ENCODE measurements at places on chromosomes 1 and 21.

DNA sequence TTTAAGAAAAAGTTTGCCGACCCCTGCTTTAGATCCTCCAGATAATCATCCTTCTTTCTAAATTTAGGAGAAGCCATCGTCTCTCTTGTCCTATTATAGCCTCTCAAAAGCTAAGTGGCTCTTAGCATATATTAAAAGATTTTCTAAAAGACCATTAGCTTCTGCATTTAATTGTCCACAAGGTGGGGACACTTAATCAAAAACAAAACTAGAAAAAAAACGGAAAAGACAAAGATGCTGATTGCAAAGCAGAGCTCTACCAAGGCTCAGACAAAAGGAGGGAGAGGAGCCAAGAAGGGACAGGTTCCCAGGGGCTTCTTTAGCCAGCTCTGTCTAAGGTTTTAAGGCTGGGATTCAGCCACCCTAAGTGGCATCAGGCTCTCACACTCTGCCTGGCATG is 128.3 kb upstream of the HMGB4 start:
- no peak for DNase-seq

GRCh38 chr1:27594564-27595510 is 9.1 kb downstream of the AHDC1 start:
- no peak for DNase-seq

DNA sequence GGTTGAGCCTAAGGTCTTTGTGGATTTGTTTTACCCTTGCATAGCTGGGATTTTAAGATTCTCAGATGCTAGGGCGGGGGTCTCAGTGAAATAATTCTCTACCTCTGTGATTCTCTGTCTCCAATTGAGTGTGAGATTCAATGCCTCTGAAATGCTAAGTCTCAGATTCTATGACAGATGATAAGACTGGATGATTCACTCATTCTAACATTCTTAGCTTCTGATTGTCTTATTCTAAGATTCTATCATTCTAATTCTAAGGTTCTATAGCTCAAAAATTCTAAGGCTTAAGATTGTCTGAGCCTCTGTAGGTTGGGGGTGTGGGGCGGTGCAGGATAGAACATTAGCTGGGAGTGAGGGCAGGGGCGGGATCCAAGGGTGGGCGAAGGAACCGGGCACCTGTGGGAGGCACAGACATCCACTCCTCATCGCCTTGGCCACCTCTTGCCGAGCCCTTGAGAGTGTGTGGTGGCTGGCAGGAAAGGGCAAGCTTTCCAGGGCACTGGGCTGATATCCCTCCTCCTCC is 29.5 kb downstream of the ADGRB2 start:
- no peak for DNase-seq

DNA sequence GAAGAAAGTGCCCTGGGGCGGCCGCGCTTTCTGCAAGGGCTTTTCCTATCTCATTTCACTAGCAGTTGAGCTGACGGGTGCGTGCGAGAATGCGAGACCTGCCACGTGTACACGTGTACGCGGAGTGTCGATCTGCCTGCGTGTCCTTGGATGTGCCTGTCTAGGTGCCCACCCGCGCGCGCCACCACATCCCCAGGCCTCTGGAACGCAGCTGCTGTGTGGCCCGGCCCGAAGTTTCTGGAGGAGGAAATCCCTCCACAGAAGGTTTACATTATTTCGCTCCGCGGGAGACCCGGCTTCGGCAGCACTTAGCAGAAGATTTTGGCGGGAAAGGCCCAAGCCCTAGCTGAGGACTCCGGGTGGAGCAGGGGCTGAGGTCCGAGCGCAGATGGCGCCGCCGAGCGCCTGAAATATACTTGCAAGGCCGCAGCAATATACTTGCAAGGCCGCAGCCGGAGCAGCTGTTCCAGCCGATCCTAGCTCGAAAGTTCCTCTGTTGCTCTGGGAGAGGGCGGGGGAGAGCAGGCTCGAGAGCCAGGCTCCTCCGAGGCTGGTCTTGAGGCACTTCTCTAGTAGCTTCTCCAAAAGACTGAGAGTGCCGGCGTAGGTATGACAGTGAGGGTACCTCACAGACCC is 3.9 kb downstream of the TBX15 start:
- DNase-seq: no peak

DNA sequence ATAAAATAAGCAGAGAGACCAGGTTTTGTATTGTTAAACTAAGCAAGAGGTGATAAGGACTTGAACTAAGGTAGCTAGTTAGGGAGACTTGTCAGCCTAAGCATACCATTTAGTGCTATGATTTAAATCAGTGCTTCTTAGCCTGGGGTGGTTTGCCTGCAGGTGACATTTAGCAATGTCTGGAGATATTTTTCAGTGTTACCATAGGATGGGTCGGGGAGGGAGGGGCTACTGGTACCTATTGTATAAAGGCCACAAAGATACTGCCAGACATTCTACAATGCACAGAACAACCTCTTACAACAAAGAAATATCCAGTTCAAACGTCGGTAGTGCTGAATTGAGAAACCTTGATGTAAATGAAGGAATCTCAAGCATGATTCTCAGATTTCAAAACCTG is 3.3 kb downstream of the ATP5PB start:
- no peak for DNase-seq

- DNase-seq: no peak
These were observed 187.5 kb downstream of the PDE4B start for GRCh38 chr1:65980237-65980636.

DNA sequence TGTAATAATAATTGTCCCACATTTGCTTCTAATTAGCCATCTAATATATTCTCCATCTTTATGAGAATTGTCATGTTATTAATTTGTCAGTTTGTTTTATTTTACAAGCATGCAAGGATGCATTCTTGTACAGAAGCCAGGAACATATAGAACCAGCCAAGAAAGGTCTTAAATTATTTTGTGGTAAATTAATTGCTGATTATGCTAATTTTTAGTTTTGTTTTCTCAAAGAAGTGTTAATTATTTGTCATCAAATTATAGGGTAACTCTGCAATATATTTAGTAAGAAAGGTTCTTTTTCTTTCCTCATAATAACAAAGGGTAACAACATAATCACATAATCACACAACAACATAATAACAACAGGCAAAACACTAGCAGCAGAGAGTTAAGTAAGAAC is 5.7 kb downstream of the CLIC6 start:
- DNase-seq: no peak

GRCh38 chr1:81950037-81950436 is 149.3 kb downstream of the ADGRL2 start:
- no peak for DNase-seq

GRCh38 chr1:43255438-43256210 is 14.2 kb upstream of the TMEM125 start:
- DNase-seq: no peak

- no peak for DNase-seq
These were observed 97.2 kb upstream of the LYPLAL1 start for GRCh38 chr1:219076326-219076937.

DNA sequence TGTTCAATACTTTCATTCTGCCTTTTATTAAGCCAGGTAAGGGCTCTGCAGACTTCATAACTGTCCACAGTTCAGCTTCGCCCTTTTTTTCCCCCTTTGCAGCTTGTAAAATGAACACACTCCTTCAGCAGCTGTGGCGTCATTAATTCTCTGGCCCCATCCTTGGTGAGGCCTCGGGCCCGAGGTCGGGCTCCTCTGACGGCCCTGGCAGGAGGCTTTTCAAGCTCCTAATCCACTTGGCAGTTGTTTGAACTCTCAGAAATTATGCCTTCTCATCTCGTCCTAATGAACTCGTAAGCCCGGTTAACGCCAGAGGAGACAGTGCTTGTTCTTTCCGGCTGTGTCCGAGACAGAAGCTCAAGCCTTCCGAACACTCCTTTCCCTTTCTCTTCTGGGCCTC is 18.1 kb upstream of the EPHA8 start:
- no peak for DNase-seq

DNA sequence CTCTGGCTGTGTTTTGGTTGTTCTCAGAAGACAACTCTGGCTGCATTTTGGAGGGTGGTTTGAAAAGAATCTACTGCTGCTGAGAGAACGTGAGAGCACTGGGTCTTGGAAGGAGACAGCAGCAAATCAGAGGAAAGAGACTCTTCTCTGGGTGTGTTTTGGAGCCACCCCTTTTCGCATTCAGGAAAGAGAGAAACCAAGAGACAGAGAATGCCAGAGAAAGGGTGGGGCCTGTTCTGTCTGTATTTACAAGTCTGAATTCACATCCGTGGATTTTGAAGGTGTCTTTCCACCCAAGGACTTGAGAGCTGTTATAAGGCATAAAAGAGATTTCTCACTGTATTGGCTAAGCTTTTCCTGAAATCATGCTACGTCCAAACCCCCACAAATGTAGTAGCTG is 187.2 kb downstream of the C1orf94 start:
- no peak for DNase-seq

- no peak for DNase-seq
These were observed 47.2 kb upstream of the PRMT6 start for GRCh38 chr1:107009281-107009680.

DNA sequence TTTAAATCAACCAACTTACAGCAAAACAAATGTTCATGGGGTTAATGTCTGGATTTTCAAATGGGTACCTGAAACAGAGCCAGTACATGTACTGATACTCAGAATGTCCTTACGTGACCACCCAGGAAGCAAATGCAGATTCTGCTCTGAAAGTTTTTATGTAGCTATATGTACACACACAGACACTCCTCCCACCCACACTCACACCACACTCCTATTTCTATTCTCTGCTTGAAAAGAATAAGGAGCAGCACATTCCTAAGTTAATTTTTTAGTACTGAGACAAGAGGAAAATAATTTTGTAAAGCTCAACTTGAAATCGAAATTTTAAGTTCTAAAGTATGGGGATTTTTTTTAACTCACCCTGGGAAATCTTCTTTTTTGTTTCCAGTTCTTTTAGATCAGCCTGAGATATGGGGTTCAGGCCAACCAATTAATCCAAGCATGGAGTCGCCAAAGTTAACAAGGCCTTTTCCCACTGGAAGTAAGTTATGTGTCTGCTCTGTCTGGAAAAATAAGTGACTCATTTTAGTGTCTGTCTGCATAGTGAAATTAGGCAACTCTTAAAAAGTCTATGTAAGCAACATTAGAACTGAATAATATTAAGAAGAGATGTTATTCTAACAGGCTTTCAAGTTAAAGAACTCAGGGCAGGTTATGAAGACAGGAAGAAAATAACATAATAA is 75.5 kb upstream of the DYNLT5 start:
- no peak for DNase-seq

DNA sequence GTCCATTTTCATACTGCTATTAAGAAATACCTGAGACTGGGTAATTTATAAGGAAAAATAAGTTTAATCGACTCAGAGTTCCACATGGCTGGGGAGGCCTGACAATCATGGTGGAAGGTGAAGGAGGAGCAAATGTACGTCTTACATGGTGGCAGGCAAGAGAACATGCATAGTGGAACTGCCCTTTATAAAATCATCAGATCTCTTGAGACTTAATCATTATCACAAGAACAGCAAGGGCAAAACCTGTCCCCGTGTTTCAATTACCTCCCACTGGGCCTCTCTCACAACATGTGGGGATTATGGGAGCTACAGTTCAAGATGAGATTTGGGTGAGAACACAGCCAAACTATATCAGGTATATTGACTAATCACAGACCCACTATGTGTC is 370.2 kb upstream of the USP24 start:
- DNase-seq: no peak

- DNase-seq: no peak
These were observed 13.5 kb downstream of the RNF2 start for GRCh38 chr1:185058876-185059275.

- no peak for DNase-seq
These were observed 69.3 kb downstream of the CAMK2N1 start for GRCh38 chr1:20416706-20417105.

DNA sequence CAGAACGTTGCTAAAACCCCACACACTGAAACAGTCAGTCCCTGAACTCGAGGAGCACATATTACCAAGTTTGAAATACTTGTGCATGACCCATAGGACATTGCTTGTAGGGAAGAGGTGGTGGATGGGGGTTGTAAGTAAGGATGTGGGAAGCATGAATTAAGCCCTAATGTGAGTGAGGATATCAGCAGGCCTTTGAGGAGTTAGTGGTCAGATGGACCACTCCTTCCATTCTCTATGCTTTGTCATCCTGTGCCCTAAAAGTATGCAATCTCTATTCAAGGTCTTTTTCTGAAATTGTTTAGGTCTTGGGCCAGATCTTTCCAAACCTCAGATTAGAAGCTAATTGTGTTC is 70.9 kb upstream of the SAMSN1 start:
- DNase-seq: no peak

DNA sequence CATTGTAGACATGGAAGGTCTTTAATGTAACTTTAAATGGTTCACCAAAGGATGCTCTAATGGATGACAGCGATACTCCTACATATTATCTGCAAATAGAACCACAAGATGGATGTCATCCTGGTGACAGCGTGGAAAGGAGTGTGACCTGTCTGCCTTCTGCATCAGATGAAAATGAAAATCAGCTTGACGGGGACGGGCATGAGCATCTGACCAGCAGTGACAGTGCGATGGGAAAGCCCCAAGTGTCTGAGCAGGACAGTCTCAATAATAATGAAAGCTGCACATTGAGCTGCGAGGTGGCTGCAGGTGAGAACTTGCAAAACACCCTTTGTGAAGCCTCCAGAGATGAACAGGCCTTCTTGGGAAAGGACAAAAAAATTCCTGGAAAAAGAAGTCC is 25.2 kb downstream of the CNST start:
- DNase-seq: no peak

DNA sequence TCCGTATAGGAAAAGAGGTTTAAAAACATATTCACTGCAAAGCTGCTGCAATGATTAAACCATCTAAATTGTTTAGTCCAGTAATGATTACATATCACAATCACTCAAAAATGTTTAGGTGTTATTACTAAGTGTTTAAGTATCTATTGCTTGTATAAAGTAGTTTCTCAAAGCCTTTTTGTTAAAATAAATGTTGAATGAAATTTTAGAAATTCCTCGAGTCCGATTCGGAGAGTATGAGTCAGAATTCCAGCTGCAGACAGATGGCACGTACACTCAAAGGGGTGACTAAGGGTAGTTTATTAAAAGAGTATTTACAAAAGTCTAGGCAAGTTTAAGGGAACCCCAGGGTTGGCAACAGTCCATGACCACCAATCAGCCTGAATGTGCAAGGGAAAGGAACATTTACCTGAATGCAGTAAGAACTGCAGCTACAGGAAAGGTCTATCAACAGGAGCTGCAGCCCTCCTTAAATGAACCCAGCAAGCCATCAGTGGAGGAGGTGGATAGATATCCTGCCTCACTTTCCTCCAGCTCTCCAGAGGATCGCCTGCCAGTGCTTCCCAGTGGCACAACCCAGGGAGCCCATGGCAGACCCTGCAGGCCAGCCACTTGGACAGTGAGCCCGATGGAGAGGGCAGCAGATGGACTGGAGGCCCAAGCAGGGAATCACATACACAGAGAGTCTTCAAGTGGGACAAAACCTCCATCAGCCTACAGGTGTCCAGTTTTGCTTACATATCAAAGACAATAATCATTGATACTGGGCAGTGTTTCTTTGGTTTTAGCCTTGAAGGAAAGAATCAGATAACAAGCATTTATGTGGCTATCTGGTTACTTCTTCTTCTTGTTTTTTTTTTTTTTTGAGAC is 92.1 kb upstream of the SLC44A3 start:
- no peak for DNase-seq

Data from germinal center (tissue), 1 donor.